ELF-1 (cell line): ENCODE measurements at places on chromosomes 2 and 18.

GRCh38 chr2:26035090-26035743 lies 1.3 kb downstream of the RAB10 start:
- DNase-seq, result no peak

GRCh38 chr2:48148841-48149430 lies 242.6 kb upstream of the FBXO11 start:
- DNase-seq, result no peak

GRCh38 chr18:27595113-27595838 lies 410.2 kb upstream of the CHST9 start:
- DNase-seq, result no peak

- DNase-seq, result peak; percentile 50
Measured at GRCh38 chr2:29290293-29291047, 175.3 kb downstream of the CLIP4 start.

DNA sequence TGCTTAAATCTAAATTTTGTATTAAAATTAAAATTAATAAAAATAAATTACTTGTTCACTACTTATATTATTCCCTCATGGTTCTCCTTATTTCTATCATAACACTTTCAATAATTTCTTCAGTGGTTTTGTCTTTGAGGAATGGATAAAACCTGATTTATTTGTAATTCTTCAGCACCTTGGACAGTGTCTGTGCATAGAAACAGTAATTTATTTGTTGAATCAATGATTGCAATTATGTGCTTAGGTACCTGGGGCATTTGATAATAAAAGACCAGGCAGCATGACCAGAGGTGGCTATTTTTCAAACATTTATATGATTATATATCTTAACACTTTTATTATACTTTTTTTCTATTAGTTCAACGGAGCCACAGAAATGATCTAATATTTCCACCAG lies 1062.7 kb downstream of the DSC3 start:
- no peak for DNase-seq

GRCh38 chr2:161238560-161239325 lies 69.5 kb upstream of the PSMD14 start:
- peak; percentile 90 for DNase-seq

DNA sequence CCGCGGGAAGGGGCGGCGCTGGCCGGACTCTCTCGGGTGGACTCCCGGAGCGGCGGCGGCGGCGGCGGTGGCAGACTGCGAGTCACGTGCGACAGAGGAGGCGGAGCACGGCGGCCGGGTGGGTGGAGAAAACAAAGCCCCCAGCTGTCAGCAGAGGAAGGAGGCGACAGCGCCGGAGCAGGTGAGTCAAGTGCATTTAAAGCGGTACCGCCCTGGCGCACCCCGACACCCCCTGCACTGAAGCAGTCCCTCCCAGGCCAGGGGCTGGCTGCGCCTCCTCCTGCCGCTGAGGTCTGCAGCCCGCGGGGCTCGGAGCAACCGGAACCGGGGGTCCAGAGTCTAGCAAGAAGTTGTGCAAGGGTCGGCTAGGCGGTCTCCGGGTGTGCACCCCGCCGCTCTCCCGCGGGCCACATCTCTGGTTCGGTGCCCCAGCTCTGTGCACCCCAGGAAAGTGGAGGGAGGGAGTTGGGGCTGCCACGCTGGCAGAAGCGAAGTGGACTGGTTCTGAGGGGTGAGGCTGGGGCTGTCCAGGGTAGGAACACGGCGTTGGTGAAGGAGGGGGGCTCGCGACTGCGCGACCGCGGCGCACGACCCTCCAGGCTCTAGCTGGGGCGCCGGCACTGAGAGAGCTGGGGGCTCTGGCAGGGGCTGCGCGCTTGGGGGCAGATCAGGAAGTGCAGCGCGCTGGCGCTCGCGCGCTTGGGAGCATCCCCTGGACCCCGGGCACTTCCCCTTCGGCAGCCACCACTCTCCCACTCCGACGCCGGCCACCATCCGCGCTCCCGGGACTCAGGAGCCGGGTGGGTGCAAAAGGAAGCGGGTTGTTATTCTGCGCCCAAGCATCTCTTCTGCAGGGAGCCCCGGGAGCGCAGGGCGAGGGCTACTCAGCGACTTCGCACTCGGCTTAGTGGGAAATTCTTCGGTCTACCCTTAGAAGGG lies 64.0 kb upstream of the MAPRE2 start:
- peak; percentile 77 for DNase-seq

DNA sequence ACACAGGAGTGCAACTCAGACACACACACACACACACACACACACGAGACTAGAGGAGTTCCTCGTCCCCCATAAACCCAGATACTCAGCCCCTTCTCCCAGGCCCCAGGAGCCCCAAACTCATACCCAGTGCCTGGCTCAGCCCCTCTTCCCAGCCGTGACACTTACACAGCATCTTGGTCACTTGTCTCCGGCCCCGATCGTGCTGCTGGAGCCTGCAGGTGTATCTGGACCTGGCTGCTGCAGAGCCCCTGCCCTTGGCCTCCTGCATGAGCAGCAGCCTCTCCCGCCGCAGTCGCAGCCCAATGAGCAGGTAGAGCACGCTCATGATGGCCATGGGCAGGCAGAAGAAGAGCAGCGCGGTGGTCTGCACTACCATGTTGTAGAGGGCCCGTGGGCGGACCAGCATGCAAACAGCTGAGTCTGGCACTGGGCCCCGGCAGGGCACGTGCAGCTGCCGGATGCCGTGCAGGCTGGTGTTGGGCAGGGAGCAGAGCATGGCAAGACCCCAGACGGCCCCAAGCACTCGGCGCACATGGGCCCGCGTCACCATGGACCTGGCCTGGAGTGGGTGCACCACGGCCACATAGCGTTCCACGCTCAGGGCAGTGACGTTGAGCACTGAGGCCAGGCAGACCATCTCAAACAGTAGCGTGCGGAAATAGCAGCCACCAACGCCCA lies 2.1 kb downstream of the NMUR1 start:
- no peak for DNase-seq

DNA sequence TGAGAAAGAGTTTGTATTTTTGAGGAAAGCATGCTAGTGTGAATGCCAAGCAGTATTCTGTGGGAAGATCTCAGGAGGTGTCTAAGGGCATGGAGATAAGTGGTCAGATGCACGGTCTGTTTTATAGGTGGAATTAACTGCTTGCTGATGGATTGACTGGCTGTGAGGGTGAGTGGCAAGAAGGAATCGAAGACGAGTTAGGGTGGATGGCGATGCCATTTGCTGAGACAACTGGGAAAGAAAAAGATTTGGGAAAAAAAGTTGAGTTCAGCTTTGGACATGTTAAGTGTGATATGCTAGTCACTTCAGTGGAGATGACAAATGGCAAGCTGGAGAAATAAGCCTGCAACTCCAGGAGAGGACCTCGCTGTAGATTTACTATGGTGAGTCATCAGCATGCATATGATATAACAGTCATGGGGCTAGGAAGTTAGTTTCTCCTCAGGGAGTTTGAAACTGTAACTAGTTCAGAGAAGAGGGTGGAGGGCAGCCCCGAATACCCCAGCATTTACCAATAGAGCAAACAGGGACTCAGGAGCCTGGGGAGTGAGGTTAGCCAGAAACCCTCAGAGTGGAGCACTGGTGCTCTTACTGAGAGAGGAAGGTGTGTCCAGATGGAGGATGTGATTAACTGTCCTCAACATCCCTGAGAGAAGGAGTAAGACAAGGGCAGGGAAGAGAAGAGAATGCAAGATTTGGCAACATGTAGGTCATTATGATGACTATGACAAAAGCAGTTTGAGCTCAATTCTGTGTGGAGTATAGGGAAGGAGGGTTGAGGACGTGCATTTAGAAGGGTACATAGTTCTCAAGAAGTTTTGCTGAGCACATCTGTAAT lies 2.0 kb upstream of the HK2 start:
- DNase-seq, result no peak

DNA sequence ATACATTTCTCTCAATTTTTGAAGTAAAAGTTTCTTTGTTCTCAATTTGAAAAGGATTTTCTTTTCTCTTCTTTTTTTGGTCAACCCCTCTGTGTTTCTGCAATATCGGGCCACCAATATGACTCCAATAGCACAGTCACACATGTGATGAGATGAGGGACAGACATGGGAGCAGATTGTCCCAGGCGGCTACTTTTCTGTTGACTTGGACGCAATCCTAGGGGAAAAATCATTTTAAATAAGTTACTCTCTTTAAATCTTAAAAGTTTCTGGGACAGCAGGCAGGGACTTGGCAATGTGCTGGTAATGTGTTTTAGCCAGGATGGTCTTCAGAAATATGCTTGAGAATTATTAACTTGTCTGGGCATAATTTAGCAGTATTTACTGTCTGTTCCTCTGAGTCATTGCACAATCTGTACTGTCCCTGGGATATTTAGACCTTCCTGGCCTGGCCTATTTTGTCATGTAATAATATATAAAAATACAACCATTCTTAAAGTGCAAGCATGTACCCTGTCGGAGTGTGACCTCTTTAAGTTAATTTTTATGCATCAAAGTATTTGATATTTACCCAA lies 388.5 kb upstream of the FANCL start:
- DNase-seq, result no peak

- DNase-seq, result no peak
Measured at GRCh38 chr2:105643405-105644173, 101.1 kb upstream of the NCK2 start.

DNA sequence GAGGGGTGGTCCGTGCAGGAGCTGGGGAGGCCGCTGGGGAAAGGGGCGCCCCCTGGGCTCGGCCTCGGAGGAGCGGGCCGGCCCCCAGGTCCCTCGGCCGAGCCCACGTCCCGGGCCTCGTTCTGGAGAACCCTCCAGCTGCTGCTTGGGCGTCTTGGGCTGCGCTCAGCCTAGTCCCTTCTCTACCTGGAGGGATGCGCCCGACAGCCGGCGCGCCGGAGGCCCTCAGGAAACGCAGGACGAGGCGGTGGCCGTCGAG lies 293 bp upstream of the D2HGDH start:
- no peak for DNase-seq

- no peak for DNase-seq
Measured at GRCh38 chr2:237075749-237076599, 9.7 kb upstream of the COPS8 start.

GRCh38 chr2:109482361-109482861 lies 131.4 kb downstream of the SEPTIN10 start:
- DNase-seq, result no peak

- DNase-seq, result no peak
Measured at GRCh38 chr2:33588232-33588631, 10.9 kb downstream of the FAM98A start.

GRCh38 chr2:241461693-241462677 lies 46.4 kb downstream of the STK25 start:
- DNase-seq, result no peak

DNA sequence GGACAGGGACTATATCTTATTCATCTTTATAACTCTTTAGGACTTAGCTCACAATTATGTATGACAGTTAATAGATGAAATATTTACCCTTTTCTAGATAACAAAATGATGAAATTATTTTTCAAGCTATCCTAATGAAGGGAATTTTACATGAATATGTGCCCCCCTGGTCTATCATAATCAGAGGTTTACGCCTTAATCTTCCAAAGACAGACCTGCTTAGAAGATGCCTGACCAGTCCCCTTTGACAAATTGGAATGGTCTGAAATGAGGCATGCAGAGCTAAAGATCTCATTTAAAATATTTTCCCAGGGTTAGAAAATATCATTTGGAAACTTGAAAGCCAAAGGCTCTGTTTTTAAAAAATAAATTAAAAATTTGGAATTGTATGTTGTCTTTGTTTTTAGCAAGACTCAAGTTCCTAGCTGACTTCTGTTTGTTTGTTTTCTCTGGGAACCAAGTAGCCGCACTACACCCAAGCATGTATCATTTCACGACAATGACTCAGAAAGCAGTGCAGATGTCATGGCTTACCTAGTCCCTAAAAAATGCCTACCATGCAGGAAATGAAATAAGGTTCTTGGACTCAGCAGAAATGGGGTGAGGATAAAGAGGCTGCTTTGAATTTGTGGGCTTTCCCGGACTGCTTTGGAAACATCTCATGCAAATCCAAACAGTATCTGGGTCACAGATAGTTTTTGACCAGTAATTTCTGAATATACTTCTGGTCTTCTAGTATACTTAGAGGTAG lies 162.1 kb downstream of the ZEB2 start:
- peak; percentile 42 for DNase-seq

GRCh38 chr2:3179208-3179607 lies 198.4 kb downstream of the EIPR1 start:
- DNase-seq, result peak; percentile 55

- no peak for DNase-seq
Measured at GRCh38 chr2:26634636-26635230, 6.4 kb downstream of the CIB4 start.

GRCh38 chr18:58823412-58823811 lies 41.3 kb upstream of the ZNF532 start:
- DNase-seq, result no peak

GRCh38 chr2:69087912-69088240 lies 74.9 kb downstream of the ANTXR1 start:
- no peak for DNase-seq

- no peak for DNase-seq
Measured at GRCh38 chr2:181185421-181185820, 205.0 kb downstream of the UBE2E3 start.

- DNase-seq, result peak; percentile 28
Measured at GRCh38 chr2:174585657-174586252, 11.8 kb downstream of the WIPF1 start.

- no peak for DNase-seq
Measured at GRCh38 chr2:111930875-111931274, 32.5 kb downstream of the MERTK start.

GRCh38 chr18:79203017-79203605 lies 133.9 kb downstream of the ATP9B start:
- no peak for DNase-seq

GRCh38 chr2:7052404-7052803 lies 135.2 kb downstream of the RNF144A start:
- no peak for DNase-seq

DNA sequence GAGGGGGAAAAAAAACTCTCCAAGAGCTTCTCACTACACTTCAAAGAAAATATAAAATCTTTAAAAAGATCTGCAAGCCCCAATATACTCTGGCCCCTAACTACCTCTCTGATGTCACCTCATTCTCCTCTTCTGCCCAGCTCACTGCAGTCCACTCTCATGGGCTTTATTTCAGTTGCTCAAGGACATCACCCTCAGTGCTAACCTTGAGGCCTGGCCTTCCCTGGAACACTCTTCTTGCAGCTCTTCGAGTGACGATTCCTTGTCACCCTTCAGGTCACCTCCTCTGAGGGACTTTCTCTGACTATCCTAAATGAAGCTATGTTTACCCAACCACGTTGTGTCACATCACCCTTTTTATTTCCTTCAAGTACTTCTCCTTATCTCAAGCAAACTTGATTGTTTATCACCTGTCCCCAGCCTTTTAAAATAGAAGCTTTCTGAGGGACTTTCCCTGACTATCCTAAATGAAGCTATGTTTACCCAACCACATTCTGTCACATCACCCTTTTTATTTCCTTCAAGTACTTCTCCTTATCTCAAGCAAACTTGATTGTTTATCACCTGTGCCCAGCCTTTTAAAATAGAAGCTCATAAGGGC lies 10.4 kb downstream of the RTTN start:
- DNase-seq, result no peak

- DNase-seq, result no peak
Measured at GRCh38 chr18:50836521-50836957, 16.7 kb upstream of the MRO start.

DNA sequence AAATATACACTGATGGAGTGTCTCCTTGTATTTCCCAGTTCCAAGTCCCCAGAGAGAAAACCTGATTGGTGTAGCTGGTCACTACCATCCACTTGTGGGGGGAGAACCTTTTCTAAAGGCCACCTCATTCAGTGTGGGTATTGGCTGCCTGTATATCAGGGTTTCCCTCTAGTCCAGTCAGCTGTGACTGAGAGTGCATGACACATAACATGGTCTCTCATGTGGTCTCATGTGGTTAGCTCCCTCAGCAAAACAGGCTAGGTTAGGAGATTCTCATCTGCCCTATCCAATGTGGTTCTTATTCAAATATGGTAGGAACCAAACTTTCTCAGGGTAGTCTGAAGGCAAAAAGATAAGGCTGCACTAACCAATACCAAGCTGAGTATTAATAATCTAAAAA lies 4.1 kb upstream of the GORASP2 start:
- DNase-seq, result no peak
